Nephron progenitor cell (in vitro differentiated cells): ENCODE measurements at places on chromosomes 2 and 18.
A peak's percentile ranks its signal among the peaks of the same experiment; 100 is the strongest.

GRCh38 chr2:18814387-18814786, 225.0 kb upstream of the NT5C1B start:
- peaks cover 4% of the 10 kb centered on the region for H3K36me3 ChIP-seq
- peaks cover 2% of the 10 kb centered on the region for H3K4me1 ChIP-seq
- DNase-seq: no peak

- H3K27ac ChIP-seq: peak overlapping the region; percentile 59
- H3K4me1 ChIP-seq: peaks cover 44% of the 10 kb centered on the region
- H3K36me3 ChIP-seq: no peaks in the 10 kb centered on the region
- no peak for DNase-seq
- peaks cover 10% of the 10 kb centered on the region for H3K27me3 ChIP-seq
These were observed 52.7 kb downstream of the LBH start for GRCh38 chr2:30283931-30284565.

DNA sequence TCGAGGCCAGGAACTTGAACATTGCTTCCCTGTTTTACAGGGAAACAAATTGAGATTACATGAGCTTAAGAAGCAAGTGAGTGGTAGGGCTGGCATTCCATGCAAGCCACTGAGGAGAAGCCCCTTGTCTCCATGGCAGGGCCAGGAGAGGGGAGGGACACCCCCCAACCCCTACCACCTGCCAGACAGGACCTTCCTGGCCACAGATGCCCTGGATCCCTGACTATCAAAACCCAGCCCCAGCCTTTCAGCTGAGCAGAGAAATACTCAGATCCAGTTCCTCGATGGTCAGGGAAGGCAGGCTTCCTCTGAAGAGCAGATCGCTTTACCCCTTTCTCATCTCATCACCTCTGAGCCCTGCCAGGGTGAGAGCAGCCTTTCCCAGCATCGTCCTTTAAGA, 53.8 kb upstream of the ALPP start:
- no peak overlapping the region for H3K4me3 ChIP-seq
- no peak overlapping the region for H3K27ac ChIP-seq
- DNase-seq: no peak
- H3K36me3 ChIP-seq: no peaks in the 10 kb centered on the region
- H3K4me1 ChIP-seq: peaks cover 16% of the 10 kb centered on the region

DNA sequence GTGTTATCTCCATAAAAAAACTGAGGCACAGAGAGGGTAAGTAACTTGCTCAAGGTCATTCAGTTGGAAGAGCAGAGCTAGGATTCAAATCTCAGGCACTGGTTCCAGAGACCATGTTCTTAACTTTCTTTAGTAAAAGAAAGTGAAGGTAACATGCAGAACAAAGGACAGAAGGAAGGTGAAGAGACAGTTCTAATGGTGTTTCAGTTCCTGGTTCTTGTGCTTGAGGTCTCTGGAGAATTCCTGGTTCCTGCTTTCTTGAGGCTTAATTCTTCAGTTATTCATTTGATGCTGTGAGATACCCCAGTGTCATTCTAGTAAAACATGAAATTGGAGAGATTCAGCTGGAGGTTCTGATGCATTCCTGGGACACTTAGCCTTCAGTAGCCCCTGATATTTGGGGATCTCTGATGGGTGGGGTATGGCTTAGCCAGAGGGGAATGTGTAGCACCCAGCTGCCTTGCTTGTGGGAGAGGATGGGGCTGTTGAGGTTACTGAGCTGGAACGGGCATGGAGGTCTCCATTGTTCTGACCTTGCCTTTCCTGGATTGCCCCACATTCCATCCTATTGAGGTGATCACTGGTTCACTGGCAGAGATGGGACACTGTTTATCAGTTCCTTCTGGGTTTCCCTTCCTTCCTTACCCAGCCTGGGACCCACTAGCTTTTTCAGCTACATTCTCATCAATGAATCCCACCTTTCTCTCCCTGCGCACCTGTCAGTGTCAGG, 46.8 kb downstream of the SEMA4F start:
- H3K4me1 ChIP-seq: peaks cover 5% of the 10 kb centered on the region
- no peak overlapping the region for H3K27ac ChIP-seq
- DNase-seq: no peak
